Activated naive CD4-positive, alpha-beta T cell treated with anti-CD3 and anti-CD28 coated beads, Interleukin-2, amount 10 ng/mL, durations not matched to agents 5 hours and 36 hours (primary cell): ENCODE measurements at places on chromosomes 16 and 17. TPM values are rescaled to one million over a fixed set of nuclear protein-coding genes. Genes with fewer than 3 reads are reported as not detected.

ARL6IP1 gene
- 209 TPM for total RNA-seq

TM4SF5 gene
- total RNA-seq, result not detected

MYLK3 gene
- not detected for total RNA-seq

ITGAD gene
- total RNA-seq, result not detected

CACNG5 gene
- total RNA-seq, result not detected

PIPOX gene
- total RNA-seq, result 0.96 TPM

TBX2 gene
- not detected for total RNA-seq

MT3 gene
- total RNA-seq, result 4.8 TPM
